Lung (tissue), 17 donors: ENCODE measurements at places on chromosomes 4 and X. TPM values are rescaled to one million over a fixed set of nuclear protein-coding genes. Genes with fewer than 3 reads are reported as not detected.

DCAF12L2 gene
- not detected for total RNA-seq

TLR6 gene
- total RNA-seq: 5.7 TPM

GAGE12F gene
- not detected for total RNA-seq

KIF4A gene
- 2.4 TPM for total RNA-seq

NRK gene
- total RNA-seq: 12.2 TPM

PABPC1L2A gene
- total RNA-seq: not detected

DNA sequence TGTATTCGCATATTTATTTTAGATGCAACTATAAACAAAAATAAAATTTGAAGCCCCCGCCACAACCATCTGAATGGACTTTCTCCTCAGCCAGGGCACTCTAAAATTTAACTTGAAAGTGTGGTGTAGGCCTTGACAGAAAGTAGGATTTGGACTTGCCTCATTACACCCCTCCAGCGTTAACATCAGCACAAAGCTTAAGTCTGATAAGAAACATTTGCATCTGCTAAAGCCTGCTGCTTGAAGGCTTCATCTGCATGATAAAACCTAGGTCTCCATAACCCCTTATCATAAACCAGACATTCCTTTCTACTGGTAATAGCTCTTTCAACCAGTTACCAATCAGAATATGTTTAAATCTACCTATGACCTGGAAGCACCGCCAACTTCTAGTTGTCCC is 1046.5 kb downstream of the FAT4 start:
- no peak for DNase-seq

DNA sequence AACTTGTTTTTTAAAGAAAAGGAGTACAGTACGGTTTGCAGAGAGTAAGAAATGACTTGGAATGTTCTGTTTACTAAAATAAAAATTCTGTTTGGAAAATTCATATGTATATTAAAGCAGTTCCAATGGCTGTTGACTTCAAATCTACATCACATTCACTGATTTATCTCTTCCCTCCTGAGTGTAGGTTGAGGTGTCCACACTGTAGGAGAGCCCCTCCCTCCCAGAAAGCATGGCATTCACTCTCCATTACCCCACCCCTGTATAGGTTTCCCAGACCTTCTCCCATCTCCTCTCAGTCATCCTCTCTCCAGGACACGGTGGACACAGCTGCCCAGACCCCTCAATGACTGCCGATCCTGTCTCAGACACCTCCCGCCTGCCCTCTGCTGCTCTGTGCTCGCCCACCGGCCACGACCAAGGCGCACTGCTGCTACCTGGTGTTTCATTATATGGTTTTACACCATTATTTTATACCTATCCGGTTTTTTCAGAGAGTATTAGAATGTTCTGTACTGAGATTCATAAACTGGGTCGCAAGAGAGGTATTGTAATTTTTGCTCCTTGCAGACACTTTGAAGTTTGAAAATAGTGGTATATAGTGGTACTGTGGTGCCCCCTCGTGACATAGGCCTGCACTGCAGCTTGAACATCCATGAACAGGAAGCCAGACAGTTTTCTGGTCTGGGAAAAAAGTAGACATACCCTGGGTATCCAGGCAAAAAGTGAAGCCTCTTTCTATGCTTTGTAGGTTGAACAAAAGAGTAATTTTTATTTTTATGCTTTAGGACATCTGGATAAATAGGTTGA is 38.8 kb upstream of the BEX4 start:
- DNase-seq: peak; percentile 59

DNA sequence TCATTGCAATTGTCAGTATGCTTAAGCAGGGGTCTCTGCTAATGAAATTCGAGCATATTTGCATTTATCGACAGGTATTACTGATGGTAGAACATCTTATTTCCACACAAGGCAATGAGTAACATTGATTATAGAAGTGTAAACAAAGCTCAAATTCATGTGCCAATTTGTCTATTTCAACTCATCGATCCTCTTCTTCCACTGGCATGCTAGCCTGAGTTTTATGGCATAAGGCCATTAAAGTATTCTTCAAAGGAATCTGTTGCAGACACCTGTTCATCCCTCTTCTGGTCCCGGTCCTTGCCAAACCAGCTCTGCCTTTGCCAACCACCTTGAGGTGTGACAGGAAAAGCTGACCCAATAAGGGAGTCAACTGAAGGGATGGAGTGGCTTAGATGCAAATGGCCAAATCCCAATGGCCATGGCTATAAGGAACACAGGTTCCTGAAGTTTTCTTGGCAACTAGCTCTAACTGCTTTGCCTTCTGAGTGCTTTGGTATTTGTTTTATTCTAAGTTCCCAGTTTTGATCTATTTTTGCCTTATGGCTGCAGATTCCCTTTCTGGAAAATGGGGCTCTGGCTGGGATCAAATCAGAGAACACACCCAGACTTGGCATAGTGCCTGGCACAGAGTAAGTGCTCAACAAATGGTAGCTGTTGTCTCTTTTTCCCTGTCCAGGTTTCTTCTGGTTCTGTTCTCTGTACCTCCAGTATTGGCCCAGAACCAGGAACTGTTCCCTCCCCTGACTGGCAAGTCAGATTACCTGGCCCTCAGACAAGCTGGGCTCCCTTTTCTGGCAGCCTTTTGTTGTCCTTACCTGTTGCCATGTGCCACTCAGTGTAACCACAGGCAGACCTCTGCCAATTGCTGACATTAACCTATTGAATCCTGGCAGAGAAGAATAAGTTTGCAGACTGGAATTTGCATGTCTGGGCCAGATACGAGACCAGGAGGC is 63.1 kb downstream of the RTL9 start:
- DNase-seq: no peak

DNA sequence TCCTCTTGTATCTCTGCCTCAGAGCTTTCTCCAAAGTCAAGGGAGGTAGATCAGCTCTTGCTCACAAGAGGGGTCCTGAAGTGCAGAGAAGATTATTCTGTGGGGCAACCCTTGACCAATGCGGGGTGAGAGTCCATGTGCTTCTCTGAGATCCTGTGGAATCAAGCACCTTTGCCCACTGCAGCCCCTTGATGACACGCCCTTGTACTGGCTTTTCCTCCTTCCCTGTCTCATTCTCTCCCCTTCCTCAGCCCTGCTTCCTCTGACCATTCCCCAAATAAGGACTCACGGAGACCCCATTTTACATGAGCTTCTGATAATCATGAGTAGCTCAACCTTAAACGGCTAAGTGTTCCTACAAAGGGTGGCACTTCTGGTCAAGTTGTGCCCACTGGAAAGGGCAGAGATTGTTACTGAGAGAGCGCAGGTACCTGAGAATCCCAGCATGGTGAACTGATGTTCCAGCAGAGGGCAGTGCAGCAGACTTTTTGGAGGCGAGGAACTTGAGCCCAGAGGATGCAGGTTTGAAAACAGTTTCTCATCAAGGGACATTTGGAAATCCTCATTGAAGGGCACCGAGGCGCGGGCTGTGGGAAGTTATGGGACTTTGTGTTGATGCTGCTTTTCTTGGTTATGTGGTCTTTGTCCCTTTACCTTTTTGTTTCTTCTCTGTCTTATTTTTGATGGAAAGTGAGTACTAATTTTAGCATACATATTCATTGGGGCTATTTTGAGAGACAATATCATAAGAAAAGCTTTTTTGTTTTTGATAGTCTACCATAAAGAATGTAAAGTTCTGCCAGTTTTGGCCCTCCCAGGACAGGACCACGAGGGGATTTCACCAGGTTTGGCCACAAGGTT is 201.3 kb downstream of the RBM46 start:
- peak; percentile 67 for DNase-seq

DNA sequence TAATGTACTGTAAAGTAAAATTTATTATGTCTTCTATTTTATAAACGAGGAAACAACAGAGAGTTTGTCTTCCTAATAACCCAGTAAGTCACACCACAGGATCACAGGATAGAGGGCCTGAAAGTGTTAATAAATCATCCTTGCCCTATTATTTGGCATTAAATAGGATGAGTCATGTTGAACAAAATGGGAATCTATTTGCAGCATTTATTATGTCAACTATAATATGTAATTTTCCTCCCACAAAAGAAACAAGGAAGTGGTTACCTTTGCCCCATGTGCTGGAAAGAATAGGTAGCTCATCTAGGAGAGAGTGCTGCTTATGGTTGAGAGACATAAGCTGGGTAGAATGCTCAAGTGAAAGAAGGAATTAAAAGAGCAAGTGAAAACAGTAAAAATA is 237.6 kb upstream of the NDST3 start:
- no peak for DNase-seq

DNA sequence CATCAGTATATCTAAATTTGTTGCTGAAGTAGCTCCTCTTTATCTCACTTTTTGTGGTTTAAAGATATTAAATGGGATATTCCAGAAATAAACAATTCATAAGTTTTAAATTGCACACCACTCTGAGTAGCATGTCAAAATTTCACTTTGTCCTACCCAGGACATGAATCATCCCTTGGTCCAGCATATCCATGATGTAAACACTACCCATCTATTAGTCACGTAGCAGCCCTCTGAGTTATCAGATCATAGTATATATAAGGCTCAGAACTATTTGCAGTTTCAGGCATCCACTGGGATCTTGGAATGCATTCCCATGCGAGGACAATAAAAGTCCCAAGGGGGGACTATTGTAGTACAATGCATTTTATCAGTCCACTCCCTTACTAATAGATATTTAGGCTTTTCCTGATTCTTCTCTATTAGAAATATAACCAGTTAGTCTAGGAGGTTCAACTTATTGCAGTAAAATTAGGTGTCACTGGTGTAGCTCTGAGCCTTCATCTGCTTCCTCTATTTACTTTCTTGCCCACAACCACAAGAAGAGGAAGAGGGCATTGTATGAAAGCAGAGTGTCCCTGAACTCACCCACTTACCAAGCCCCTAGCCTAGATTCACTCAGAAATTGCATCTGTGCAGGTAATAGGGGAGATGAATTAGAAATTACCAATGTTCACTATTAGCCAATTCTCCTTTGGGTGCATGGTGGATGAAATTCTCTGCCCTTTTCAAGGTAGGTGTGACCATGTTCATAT is 409.8 kb upstream of the GALNT7 start:
- DNase-seq: no peak

DNA sequence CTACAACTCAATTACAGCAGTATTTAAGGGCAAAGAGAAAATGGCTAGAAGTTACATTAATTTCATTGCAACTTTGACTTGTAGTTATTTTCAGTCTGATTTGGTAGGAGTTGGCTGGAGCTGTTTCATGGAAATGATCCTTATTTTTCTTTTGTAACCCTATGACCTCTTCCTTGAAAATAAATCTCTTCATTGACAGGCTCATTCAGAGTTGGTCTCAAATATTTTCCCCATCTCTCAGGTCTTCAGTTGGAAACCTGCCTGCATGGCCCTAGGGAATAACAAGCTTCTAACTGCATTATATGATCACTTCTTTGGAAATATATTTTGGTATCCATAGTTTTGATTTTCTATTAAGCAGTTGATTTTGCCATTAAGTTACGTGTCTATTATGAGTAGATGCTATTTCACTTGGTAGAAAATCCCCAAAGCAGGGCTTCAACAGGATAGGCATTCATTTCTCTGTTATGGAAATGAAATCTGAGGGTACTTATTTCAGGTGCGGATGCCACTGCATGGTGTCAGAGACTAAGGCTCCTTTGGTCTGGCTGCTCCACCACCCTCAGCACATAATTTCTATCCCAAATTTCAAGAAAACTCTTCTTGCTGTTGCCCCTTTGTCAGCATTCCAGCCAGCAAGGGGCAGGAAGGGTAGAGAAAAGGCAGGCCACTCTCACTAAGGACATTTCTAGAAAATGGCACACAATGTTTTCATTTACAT is 502.5 kb downstream of the SPRY1 start:
- DNase-seq: no peak

DNA sequence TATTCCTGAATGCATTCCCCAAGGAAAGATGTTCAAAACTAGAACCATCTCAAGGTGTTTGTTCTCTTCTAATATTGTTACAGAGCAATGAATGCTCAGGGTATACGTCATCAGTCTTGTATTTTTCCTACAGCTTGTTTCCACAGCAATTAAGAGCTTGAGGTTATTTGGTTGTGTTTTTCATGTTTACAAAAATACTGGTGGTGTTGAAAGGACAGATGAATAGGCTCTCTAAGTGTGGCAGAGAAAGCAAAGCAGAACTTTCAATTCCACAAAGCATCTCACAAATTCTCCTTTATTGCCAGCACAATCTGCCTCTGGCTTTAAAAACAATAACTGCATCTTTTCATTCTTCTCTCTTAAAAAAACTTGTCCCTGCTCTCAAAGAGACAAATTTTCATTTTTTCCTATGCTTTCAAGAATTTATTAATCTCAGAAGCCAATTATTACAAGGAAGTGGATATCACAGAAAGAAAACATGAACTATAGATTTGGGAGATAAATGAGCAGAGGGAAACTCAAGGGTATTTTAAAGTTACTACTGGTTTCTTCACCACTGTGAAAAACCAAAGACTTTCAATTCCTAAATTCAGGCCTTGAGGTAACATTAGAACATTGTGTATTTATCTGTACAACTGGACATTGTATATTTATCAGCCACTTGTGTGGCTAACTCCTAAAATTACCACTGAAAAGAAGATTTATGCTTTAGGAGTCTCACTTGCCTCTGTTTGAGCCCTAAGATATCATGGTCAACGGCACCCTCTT is 49.2 kb downstream of the DDX53 start:
- DNase-seq: no peak

- DNase-seq: no peak
These were observed 77.8 kb downstream of the HOPX start for GRCh38 chr4:56603297-56603696.

GRCh38 chr4:147548256-147548655 is 67.4 kb downstream of the EDNRA start:
- DNase-seq: no peak

DNA sequence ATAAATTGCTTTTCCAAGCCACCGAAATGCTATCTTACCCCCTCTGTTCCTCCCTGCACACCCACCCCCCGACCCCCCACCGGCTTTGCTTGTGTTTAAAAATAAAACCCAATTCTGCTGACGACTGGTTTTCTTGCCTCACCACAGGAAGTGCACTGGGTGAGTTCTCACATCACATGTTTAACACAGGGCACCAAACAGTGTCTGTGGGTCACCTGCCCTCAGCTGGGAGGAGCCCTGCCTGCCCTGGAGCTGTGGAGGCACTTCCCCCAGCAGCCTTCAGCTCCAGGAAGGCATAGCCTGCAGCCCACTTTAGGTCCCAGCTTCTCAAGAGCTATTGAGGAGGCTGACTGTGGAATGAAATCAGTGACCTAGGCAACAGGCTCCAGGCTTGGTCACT is 8.8 kb downstream of the TMEM255A start:
- no peak for DNase-seq

- DNase-seq: no peak
These were observed 225.8 kb upstream of the ETNPPL start for GRCh38 chr4:108988464-108989195.

DNA sequence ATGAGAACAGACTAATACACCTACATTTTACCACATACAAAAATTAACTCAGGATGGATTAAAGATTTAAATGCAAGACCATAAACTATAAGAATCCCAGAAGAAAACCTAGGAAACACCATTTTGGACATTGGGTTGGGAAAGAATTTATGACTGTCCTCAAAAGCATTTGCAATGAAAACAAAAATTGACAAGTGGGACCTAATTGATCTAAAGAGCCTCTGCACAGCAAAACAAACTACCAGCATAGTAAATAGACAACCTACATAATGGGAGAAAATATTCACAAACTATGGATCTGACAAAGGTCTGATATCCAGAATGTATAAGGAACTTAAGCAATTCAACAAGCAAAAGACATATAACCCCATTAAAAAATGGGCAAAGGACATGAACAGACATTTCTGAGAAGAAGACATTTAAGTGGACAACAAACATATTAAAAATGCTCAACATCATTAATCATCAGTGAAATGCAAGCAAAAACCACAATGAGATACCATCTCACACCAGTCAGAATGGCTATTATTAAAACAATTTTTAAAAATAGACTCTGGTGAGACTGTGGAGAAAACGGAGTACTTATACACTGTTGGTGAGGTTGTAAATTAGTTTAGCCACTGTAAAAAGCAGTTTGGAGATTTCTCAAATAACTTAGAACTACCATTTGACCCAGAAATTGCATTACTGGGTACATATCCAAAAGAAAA is 221.7 kb upstream of the DIPK2B start:
- no peak for DNase-seq
